ENCODE measurements at places on chromosomes 6 and 20.

DNA sequence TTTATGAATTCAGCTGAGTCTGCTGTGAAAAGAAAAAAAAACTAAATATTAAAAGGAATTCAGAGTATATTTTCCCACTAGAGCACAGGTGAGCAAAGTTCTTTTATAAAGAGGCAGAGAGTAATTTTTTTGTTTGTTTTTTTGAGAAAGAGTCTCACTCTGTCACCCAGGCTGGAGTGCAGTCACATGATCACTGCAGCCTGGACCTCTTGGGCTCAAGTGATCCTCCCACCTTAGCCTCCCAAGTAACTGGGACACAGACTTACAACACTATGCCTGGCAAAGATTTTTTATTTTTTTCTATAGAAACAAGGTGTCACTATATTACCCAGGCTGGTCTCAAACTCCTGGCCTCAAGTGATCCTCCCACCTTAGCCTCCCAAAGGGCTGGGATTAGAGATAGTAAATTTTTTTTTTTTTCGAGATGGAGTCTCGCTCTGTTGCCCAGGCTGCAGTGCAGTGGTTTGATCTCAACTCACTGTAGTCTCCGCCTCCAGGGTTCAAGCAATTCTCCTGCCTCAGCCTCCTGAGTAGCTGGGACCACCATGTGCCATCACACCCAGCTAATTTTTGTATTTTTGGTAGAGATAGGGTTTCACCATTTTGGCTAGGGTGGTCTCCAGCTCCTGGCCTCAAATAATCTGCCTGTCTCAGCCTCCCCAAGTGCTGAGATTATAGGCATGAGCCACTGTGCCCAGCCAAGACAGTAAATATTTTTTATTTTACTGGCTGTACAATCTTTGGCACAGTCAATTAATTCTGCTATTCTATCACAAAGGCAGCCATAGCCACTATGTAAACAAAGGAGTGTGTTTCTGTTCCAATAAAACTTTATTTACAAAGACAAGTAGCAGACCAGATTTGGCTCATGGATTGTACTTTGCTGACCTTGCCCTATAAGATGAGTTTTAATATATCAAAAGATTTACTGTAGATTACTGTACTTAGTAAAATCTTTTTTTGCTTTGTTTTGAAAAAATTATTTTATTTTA lies 14.5 kb upstream of the B4GALT5 start:
- no peak overlapping the region for H3K4me3 ChIP-seq
- H3K27me3 ChIP-seq: no peaks in the 10 kb centered on the region
- H3K36me3 ChIP-seq: no peaks in the 10 kb centered on the region
- no peak overlapping the region for H3K27ac ChIP-seq
- peaks cover 3% of the 10 kb centered on the region for H3K4me1 ChIP-seq
- no peak for DNase-seq

DNA sequence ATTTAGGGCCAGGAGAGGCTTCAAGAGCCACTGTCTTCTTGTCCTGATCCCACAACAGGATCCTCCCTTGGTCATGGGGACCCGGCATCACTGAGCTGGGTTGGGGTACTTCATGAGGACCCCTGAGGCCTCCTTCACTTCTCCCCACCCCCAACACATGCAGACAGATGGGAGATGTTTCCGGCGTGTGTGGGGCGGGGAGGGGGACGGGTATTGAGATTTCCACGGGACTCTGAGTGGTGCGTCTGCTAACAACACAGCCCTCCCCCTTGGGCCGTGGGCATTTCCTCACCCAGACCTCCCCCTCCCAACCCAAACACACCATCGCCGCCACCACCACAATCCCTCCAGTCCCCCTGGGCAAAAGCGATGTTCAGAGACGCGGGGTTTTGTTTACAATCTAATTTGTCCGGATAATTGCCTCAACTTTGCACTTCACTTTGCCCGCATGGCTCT lies 906 bp upstream of the FOXP4 start:
- no peak overlapping the region for H3K4me3 ChIP-seq
- no peak overlapping the region for H3K27ac ChIP-seq
- peaks cover 35% of the 10 kb centered on the region for H3K4me1 ChIP-seq
- peaks cover 6% of the 10 kb centered on the region for H3K27me3 ChIP-seq

GRCh38 chr6:105326833-105327770 lies 75.8 kb downstream of the PREP start:
- DNase-seq: no peak
- peaks cover 84% of the 10 kb centered on the region for H3K36me3 ChIP-seq
- H3K27ac ChIP-seq: no peak overlapping the region
- no peaks in the 10 kb centered on the region for H3K27me3 ChIP-seq
- H3K4me3 ChIP-seq: no peak overlapping the region

GRCh38 chr6:40807484-40807883 lies 220.3 kb upstream of the LRFN2 start:
- no peak overlapping the region for H3K4me3 ChIP-seq
- no peak for DNase-seq
- H3K27me3 ChIP-seq: no peaks in the 10 kb centered on the region
- H3K4me1 ChIP-seq: no peaks in the 10 kb centered on the region
- H3K36me3 ChIP-seq: no peaks in the 10 kb centered on the region
- no peak overlapping the region for H3K27ac ChIP-seq

DNA sequence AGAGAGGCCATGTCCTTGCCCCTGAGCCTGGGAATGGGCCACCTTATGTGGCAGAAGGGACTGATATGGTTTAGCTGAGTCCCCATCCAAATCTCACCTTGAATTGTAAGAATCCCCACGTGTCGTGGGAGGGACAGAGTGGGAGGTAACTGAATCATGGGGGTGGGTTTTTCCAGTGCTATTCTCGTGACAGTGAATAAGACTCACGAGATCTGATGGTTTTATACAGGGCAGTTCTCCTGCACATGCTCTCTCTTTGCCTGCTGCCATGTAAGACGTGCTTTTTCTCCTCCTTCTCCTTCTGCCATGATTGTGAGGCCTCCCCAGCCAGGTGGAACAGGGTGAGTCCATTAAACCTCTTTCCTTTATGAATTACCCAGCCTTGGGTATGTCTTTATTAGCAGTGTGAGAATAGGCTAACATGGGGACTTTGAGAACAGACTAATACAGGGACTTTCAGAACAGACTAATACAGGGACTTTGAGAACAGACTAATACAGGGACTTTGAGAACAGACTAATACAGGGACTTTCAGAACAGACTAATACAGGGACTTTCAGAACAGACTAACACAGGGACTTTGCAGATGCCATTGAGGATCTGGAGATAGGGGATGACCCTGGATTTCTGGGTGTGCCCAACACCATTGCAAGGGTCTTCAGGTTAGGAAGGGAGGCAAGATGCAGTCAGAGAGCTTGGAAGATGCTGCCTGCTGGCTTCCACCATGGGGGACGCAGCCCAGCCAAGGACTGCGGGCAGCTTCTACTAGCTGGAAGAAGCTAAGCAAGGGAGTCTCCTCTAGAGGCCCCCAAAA lies 86.9 kb downstream of the RAMACL start:
- peaks cover 3% of the 10 kb centered on the region for H3K36me3 ChIP-seq
- no peak overlapping the region for H3K27ac ChIP-seq
- DNase-seq: no peak
- H3K4me3 ChIP-seq: no peak overlapping the region

- no peak for DNase-seq
- no peaks in the 10 kb centered on the region for H3K27me3 ChIP-seq
- no peak overlapping the region for H3K27ac ChIP-seq
- no peaks in the 10 kb centered on the region for H3K36me3 ChIP-seq
These were observed 29.9 kb downstream of the NRN1 start for GRCh38 chr6:5976811-5977210.

Measured in CD4-positive, CD25-positive, alpha-beta regulatory T cell (primary cell).